T-helper 1 cell treated with Interleukin-12 subunit alpha and Interleukin-12 subunit beta and Interleukin-4 antibody, amounts not matched to agents 30 ng/mL and 1 ng/mL, for 36 hours (primary cell): ENCODE measurements at places on chromosomes 4 and X. TPM values are rescaled to one million over a fixed set of nuclear protein-coding genes. Genes with fewer than 3 reads are reported as not detected.

NIPAL1 gene
- total RNA-seq = 0.85 and 1.1 TPM in 2 replicates

JADE1 gene
- 34.0 and 34.5 TPM in 2 replicates for total RNA-seq

XG gene
- total RNA-seq = 0.12 and 0.95 TPM in 2 replicates

TSPAN7 gene
- total RNA-seq = 0.27 and 0.34 TPM in 2 replicates

PABPC5 gene
- not detected in 2 replicates for total RNA-seq

GAGE12H gene
- total RNA-seq = not detected in 2 replicates
